ENCODE measurements at places on chromosomes 7 and 10. TPM values are rescaled to one million over a fixed set of nuclear protein-coding genes. Genes with fewer than 3 reads are reported as not detected.

DNA sequence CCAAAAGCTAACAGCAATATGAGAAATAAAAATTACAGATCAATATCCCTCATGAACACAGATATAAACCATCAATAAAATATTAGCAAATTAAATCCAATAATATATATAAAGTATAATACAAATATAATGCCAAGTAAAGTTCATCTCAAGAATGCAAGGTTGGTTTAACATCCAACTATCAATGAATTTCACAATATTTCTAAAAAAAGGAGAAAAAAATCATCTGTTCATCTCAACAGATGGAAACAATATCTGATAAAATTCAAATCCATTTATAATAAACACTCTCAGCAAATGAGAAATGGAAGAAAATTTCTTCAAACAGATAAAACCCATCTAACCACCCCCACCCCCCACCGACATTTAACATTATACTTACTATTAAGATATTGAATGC is 86.9 kb downstream of the SIRT1 start:
- DNase-seq, result no peak

GRCh38 chr7:124723012-124723411 is 42.6 kb downstream of the GPR37 start:
- no peak for DNase-seq

- no peak for DNase-seq
Observed at GRCh38 chr10:623014-623413, 66.5 kb downstream of the DIP2C start.

GRCh38 chr7:51102828-51103227 is 213.8 kb downstream of the COBL start:
- no peak for DNase-seq

DNA sequence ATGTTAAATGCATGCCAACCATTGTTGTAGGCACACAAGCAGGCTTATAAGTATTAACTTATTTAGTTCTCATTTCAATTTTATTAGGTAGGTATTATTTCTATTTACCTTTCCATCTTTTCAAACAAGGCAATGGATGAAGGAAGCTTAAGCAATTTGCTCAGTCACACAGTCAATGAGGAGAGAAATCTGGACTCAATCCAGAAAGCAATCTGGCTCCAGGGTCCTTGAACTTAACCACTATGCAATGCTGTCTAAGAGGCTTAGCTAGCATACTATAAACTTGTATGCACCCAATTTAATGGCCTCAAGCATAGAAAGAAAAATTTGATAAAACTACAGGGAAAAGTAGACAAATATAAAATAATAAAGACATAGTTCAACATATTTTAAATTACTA is 88.6 kb downstream of the VWDE start:
- no peak for DNase-seq

OGA gene
- 60.5 TPM for total RNA-seq
